ENCODE measurements at places on chromosomes 13 and 19. TPM values are rescaled to one million over a fixed set of nuclear protein-coding genes. Genes with fewer than 3 reads are reported as not detected.

KLK15 gene
- not detected for total RNA-seq

GRCh38 chr19:48646722-48647216 lies 782 bp upstream of the CA11 start:
- no peak for DNase-seq

TMEM272 gene
- 1.5 TPM for total RNA-seq

DNA sequence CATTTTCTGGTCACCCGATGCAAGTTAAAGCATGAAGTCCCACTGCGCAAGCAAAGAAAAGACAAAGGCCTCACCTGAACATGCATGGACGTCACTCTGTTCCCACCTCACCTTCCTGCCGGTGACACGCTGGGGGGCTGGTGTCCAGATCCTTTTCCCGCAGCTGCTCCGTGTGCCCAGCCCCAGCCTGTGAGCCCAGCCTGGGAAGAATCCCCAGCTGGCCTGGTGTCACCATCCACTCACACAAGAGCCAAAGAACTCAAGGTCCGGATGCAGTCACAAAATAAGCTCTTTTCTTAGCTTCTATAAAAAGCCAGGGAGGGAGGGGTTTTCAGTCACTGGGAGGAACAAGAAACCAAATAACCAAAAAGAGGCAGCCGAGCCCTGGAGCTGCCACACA lies 249.9 kb downstream of the COL4A1 start:
- no peak for DNase-seq

ETHE1 gene
- 66.8 TPM for total RNA-seq

DNA sequence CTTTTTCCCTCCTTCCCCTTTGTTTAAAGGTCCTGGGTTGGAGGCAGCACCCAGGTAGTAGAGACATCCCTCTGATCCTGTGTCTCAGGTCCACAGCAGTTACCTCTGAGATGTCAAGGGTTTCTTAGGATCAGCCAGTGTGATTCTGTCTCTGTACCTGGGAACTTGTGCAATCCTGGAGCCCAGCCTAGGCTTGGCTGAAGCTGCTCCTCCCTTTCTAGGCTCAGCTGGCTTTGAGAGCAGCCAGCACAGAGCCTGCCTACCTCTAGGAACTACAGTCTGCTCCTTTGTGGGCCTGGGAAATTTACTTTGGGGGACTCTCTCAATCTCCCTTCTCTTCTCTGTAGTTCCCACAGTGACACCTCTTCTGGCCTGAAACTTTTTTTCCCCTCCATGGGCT lies 171.6 kb downstream of the MTUS2 start:
- no peak for DNase-seq

CCDC8 gene
- total RNA-seq = not detected

CYTH2 gene
- total RNA-seq = 43.2 TPM

DNA sequence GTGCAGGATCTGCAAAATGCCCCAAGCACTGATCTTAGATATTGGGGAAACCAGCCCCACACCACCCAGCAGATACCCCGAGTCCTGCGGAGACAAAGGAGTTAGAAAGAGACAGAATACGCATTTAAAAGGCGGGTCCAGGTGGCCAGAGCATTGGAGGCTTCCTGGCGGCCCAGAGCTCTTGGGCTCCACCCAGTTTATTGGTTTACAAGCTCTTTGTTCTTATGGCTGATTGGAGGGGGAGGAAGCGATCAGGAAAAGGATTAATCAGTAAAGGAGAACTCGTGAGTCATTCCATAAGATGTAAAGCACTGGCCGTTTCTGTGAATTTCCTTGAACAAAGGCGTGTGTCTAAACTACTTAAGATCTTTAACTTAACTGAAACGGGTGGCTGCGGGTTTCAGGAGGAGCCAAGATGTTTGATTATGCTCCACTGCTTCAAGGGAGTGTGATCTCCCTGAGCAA lies 926 bp downstream of the ZNF587 start:
- DNase-seq = no peak
